H54 (cell line): ENCODE measurements at places on chromosomes 2 and 18.

- DNase-seq = no peak
Observed at GRCh38 chr18:58882044-58882443, 17.4 kb downstream of the ZNF532 start.

GRCh38 chr2:165149439-165149838, 54.4 kb downstream of the SCN3A start:
- DNase-seq = no peak

DNA sequence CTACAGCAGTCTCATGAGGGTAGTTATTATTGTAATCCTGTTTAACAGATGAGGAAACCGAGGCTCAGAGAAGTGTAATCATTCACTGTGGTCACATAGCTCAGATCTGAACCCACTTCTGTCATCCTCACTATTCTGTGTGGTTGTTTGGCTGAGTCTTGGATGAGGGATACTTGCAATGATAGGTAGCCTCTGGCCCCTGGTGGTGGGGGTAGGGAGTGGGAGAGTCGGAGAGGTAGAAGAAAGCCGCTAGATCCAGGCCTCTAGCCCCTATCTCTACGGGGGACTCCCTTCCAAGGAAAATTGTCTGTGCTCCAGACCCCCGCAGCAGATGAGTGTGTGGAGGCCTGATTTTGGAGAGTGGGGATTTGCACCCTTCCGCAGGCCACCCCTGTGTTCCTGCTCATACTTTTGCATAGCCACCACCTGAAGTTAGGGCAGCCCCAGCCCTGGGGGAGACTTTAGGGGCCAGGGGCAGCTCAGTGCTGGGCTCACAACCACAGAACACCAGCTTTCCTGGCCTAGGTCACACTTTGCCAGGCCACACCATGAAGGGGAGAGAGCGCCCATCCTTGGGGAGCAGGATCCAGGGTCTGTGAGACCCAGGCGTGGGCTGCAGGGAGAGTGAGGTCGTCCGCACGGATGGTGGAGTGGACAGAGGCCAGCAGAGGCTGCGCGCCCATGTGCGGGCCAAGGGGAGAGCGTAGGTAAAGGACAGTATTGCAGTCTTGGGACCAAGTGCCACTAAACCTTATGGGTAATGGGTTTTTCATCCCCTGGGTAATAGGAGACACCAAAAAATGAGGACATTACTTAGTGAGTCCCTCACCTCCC, 148.2 kb downstream of the GLI2 start:
- DNase-seq = no peak

- peak; percentile 65 for DNase-seq
Observed at GRCh38 chr2:131016826-131017741, 76.2 kb downstream of the FAM168B start.

DNA sequence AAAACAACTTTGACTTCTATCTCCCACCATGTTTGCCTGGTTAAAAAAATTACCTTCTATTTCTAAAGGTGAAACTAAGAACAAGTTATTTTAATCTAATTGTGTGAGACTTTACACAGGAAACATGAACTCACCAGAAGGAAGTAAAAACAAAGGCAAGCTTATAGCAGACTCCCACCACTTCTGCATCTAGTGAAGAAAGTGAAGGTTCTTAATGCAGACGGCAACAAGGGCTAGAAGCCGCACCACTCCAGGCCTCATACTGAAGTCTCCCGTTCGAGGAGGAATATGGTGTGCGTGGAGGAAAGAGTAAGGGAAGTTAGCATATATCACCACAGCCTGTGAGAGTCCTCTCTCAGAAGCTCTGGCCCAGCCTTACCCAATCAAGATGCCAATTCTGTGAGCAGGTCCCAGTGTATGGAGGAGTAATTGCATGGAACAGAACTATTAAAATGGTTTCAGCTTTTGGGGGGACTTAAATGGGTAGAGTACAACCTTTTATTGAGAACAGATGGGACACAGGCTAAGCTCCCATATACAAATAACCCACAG, 958.7 kb downstream of the BCL11A start:
- DNase-seq = no peak

DNA sequence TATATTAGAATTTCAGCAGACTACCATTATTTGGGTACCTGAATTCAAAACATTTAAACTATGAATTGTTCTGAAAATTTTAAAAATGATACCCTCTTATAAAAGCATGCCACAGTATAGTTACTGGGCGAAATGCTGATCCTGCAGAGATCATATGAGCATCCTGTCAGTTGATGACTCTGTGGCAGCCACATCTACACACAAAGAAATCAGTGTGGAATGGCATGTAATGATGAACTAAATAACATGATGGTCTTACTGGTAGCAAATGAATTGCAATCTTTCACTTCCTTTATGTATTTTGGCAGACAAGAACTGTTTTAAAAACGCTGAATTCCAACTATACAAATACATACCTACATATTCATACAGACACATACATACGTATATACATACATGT, 38.3 kb downstream of the MRPS9 start:
- no peak for DNase-seq

DNA sequence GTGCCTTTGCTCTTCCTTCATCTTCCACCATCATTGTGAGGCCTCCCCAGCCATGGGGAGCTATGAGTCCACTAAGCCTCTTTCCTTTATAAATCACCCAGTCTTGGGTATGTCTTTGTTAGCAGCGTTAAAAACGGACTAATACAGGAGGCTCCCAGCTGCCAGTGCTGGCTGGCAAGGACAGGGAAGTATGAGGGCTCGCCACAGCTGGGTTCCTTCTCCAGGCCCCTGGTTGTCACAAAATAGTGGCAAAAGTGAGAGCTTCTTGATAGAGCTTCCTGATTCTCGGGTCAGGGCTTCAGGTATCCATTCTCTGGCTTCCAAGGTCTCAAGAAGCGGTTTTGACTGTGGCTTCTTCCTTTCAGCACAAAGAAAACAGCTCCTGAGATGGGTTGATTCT, 85.0 kb downstream of the ZNF516 start:
- DNase-seq = no peak

DNA sequence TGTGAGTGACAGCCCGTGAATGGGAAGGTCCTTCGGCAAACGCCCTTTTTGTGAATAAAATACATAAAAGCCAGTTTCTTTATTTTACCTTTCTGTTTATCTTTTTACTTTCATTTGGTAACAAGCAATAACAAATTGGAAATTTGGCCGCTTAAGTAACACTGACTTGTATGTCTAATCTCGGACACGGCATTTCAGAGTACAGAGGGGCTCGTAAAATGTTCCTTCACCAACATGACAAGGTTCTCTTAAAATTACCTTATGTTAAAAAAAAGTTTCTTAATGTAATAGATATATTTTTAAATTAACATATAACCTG, 558 bp upstream of the NEMP2 start:
- no peak for DNase-seq

- DNase-seq = no peak
Observed at GRCh38 chr2:136139631-136140030, 21.7 kb upstream of the CXCR4 start.

GRCh38 chr2:4898706-4899105, 793.5 kb upstream of the SOX11 start:
- peak; percentile 12 for DNase-seq

DNA sequence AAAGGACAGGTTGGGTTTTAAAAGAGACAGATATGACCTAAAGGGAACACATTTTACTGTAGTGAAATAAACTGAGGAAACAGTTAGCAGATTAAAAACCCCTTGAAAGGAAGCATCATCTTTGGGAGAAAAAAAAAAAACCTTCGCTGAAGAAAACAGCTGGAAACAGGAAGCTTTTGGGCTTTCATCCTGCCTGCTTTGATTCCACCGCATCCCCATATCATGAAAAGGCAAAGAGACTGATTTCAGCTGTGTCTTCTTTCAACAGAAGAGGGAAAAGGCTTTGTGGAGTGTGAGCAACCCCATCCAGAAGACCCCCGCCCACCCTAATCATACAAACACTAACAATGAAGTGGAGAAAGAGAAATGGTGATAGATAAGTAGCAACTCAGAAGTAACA, 86.4 kb downstream of the TCF4 start:
- DNase-seq = no peak

DNA sequence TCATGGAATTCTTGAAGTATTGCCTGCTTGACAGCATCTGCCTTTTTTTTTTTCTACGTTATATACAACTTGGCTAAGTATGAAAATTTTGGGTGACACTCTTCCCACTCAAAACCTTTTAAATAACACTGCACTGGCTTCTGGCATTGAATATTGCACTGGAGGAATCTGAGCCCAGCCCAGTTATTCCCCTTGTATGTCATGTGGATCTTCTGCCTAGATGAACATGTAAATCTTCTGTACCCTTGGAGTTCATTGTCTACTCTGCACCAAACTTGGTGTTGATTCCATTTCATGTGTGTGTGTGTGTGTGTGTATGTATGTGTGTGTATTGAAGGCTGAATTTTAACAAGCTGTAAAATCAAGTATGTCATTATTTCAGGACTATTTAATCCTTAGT, 59.4 kb downstream of the NAPG start:
- no peak for DNase-seq

- no peak for DNase-seq
Observed at GRCh38 chr2:216974321-216975302, 114.7 kb upstream of the TNP1 start.

DNA sequence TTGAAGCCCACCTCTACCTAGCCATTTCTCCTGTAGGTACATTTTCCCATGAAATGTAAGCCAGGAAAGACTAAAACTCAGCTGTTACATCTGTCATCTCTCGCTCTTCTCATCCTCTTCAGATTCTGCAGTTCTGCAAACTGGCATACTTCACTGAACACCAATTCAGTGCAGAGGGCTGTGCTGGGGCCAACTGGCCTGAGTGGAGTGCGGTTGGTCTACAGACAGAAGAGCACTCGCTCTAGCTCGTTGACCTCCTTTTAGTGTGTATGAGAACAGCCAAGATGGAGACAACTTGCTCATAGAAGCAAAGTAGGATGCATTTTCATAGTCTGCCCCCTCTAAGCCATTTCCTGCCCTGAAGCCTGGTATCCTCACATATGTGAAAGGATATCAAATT, 862.6 kb downstream of the BCL11A start:
- DNase-seq = no peak

DNA sequence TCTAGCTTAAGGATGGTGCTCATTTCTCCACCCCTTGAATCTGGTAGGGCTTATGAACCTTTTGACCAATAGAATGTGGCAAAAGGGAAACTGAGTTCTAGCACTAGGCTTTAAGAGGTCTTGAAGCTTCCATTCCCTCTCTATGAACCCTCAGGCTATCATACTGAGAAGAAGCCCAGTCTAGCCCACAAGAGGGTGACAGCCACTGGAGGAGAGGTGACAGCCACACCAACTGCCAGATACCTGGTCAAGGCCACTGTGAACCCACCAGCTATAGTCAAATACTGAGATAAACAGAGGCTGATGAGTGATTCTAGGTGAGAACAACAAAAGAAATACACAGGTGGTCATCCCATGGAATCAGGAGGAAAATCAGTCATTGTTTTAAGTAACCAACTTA, 37.6 kb downstream of the NCKAP5 start:
- no peak for DNase-seq

DNA sequence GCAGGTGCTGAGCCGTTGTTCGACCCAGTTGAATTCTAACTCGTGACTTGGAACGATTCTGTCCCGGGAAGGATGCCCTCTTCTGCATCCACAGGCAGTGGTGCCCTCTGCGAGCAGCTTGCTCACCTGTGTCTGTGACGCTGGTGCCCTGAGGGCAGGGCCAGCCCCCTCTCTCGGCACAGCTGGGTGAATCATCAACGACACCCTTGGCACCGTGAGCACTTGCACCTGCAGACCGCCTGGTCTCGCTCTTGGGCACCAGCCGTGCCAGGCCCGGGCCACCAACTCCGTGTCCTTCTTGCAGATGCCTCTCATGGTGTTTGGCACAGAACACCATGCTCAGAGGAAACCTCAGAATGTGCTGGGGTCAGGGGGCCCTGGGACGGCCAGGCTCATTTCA, 75.0 kb downstream of the SLC66A2 start:
- DNase-seq = no peak

- DNase-seq = no peak
Observed at GRCh38 chr2:165952741-165953211, 800 bp downstream of the TTC21B start.

DNA sequence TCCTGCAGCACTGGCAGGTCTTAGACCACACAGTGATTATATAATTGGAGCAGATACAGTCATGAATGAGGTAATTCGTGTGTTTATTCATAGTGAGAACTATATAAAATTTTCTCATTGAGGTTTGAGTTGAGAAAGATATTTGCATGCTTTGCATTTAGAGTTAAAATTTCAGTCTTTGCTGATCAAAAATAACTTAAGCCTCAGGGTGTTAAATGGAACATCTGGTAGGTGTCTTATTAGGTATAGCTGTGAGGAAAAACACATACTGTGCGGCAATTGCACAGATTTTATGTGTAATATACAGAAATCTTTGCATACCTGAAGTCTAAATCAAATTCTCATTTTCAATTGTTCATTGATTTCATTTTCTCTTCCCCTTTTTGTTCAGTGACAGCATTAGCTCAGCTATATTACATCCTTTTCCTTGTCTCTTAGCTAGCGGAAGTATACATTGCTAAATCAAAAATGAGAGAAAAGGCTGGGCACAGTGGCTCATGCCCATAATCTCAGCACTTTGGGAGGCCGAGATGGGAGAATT, 21.2 kb downstream of the GORASP2 start:
- DNase-seq = no peak

DNA sequence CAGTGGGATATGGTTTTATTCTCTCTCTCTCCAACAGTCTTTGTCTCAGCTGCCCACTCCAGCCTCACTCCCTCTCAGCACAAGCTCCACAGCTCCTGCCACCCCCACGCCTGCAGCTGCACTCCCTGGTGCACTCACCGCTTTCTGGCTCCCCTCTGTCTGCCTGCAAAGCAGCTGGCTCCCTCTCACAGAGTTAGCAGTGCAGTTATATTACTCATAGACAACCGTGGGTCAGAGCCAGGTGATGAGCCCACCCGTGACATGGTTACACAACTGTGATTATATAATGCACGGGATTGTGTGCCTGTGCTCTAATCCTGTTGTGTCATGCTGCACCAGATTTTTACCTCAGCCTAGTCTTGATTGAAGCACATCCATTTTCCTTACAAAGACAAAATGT, 276.9 kb upstream of the CHAC2 start:
- DNase-seq = peak; percentile 23
